ENCODE measurements at places on chromosomes 5 and 9. TPM values are rescaled to one million over a fixed set of nuclear protein-coding genes. Genes with fewer than 3 reads are reported as not detected.

GRCh38 chr5:1545126-1545804, 21.5 kb upstream of the LPCAT1 start:
- no peak overlapping the region for H3K27ac ChIP-seq
- H3K4me3 ChIP-seq, result no peak overlapping the region

- peak overlapping the region; percentile 99 for H3K4me3 ChIP-seq
- H3K27ac ChIP-seq, result peak overlapping the region; percentile 71
- DNase-seq, result no peak
- no peaks in the 10 kb centered on the region for H3K27me3 ChIP-seq
- H3K4me1 ChIP-seq, result peaks cover 58% of the 10 kb centered on the region
Observed at GRCh38 chr5:7868427-7868772, 431 bp downstream of the FASTKD3 start.

GRCh38 chr5:60386436-60387050, 313.4 kb downstream of the DEPDC1B start:
- DNase-seq, result no peak
- H3K4me1 ChIP-seq, result no peaks in the 10 kb centered on the region
- H3K27ac ChIP-seq, result no peak overlapping the region
- no peaks in the 10 kb centered on the region for H3K36me3 ChIP-seq
- no peak overlapping the region for H3K4me3 ChIP-seq

GRCh38 chr9:93456504-93456903, 3.1 kb upstream of the FAM120AOS start:
- no peak for DNase-seq
- H3K4me3 ChIP-seq, result peak overlapping the region; percentile 37
- H3K4me1 ChIP-seq, result peaks cover 66% of the 10 kb centered on the region
- peak overlapping the region; percentile 78 for H3K27ac ChIP-seq

- H3K4me3 ChIP-seq, result no peak overlapping the region
- no peaks in the 10 kb centered on the region for H3K4me1 ChIP-seq
- no peaks in the 10 kb centered on the region for H3K36me3 ChIP-seq
Observed at GRCh38 chr5:102611312-102611711, 112.5 kb upstream of the SLCO6A1 start.

The TMC1 gene
- total RNA-seq, result not detected

- no peaks in the 10 kb centered on the region for H3K27me3 ChIP-seq
- DNase-seq, result no peak
- H3K4me1 ChIP-seq, result no peaks in the 10 kb centered on the region
- no peak overlapping the region for H3K4me3 ChIP-seq
- H3K36me3 ChIP-seq, result no peaks in the 10 kb centered on the region
- H3K27ac ChIP-seq, result no peak overlapping the region
Observed at GRCh38 chr5:16160706-16161105, 18.9 kb downstream of the MARCHF11 start.

The SLCO6A1 gene
- total RNA-seq, result not detected
